NCI-H446 treated with DMSO at 0.1 percent for 48 hours (cell line): ENCODE measurements at places on chromosomes 16 and 17.
A peak's percentile ranks its signal among the peaks of the same experiment; 100 is the strongest.

DNA sequence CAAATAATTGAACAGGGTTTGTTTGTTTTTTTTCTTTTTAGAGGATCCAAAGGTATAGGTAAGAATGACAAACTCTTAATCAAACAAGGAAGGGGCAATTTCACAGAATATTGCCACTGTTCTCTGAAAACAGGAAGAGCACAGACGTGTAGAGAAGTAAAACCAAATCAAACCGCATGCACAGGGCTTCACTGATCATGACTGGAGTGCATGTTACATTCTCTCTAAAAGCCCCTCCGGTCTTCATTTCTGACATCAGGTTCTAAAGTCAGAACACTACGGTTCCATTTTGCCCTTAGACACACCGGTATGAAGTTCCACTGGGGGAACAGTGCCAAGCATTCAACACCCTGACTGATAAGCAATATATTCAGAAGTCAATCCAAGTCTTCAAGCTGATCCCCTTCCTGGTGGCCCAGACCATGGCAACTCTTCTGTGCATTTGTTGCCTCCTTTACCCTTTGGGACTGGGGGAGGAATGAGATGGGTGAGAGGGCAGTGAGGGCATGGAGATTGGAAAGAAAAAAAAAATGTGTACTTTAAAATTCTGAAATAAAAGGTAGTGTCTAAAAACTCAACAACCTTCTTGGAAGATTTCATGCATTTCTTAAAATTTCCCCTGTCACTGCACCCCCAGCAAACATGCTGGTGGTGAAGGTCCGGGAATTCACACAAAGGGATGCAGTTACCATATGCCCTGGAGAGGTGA is 1.4 kb downstream of the MMD start:
- DNase-seq, result no peak

- DNase-seq, result no peak
Observed at GRCh38 chr17:44887971-44888954, 11.0 kb downstream of the EFTUD2 start.

DNA sequence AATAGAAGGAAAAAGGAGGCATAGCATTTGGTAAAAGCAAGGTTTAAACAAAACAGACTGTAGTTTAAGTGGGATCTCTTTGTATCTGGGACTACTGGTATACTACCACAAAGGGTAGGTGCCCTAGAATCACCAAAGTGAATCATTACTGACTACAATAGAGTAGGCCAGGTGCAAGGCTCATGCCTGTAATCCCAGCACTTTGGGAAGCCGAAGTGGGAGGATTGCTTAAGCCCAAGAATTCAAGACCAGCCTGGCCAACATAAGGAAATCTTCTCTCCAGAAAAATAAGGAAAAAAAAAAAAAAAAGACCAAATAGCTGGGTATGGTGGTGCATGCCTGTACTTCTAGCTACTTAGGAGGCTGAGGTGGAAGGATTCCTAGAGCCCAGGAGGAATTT is 60.8 kb upstream of the CORO6 start:
- no peak for DNase-seq

DNA sequence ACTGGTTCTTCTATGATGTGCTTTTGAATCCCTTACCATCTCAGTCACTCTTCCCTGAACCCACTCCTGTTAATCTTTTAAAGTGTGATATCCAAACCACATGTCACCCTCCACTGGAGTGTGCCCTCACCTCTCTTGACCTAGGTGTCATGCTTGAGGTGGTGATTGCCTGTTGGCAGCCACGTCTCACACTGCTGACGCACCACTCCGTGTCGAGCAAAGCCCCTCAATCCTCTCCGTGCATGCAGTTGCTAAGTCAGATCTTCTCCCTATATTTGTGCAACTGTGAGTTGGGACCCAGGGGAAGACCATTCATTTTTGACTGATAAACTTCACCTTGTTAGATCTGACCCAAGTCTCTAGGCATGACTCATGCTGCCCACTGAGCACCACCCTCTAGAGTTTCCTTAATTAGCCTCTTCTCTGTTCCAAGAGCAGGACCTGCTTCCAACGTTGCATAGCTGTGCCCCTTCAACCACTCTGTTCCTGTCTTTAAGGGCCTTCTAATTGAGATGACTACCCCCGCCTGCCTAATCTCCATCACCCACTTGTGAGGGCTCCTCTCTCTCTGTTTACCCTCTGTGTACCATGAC is 2.7 kb downstream of the MYH13 start:
- DNase-seq, result no peak

- peak; percentile 19 for DNase-seq
Observed at GRCh38 chr16:27169511-27170071, 33.7 kb upstream of the KDM8 start.

- no peak for DNase-seq
Observed at GRCh38 chr16:84068041-84068440, 25.4 kb upstream of the SLC38A8 start.

GRCh38 chr17:44362459-44362948 is 1.1 kb downstream of the FAM171A2 start:
- DNase-seq, result no peak

DNA sequence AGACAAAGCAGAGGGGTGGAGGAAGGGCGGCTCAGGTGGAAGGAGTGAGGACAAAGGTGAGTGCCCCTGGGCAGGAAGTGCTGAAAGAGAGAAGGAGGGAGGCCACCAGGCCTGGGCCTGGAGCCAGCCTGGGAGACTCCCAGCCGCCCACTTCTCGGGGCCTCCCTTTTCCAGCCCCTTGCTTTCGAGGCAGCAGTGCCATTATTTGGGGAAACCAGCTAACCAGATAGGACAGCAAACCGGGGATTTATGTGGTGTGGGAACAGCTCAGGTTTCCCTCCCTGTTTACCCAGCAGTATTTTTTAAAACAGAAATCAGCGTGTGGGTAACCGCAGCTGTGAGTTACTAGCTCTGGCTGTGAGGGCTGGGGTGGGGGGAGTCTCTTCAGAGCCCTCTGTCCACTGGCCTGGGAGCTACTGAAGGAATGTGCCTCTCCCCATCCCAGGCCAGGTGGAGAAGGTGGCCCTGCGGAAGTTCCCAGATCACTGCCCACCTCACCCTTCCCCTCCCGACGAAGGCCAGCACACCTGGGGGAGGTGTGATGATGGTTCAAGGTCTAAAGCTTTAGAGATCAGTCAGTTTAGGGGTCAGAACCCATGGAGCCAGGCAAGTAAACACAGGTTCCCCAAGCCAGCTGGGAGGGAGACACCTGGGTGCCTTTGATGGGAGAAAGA is 8.4 kb upstream of the MEOX1 start:
- DNase-seq, result no peak

- DNase-seq, result no peak
Observed at GRCh38 chr17:72976971-72977770, 115.3 kb downstream of the SLC39A11 start.

- no peak for DNase-seq
Observed at GRCh38 chr17:79628861-79629547, 18.2 kb upstream of the RBFOX3 start.

DNA sequence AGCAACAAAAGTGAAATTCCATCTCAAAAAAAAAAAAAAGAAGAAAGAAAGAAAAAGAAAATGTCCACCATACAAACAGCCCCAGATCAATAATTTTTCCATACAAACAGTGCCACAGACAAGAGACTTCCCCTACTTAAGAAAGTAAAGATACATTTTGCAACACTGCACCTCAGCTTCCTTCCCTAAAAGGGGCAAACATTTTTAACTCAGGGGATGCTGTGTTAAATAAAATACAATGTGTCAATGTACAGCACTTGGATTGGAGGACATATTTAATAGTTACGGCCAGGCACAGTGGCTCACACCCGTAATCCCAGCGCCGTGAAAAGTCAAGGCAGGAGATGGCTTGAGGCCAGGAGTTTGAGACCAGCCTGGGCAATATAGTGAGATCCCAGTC is 22.3 kb downstream of the MYH11 start:
- DNase-seq, result no peak

GRCh38 chr17:17424552-17424951 is 52.2 kb upstream of the MED9 start:
- DNase-seq, result no peak

- no peak for DNase-seq
Observed at GRCh38 chr17:8190506-8190905, 526 bp upstream of the BORCS6 start.

DNA sequence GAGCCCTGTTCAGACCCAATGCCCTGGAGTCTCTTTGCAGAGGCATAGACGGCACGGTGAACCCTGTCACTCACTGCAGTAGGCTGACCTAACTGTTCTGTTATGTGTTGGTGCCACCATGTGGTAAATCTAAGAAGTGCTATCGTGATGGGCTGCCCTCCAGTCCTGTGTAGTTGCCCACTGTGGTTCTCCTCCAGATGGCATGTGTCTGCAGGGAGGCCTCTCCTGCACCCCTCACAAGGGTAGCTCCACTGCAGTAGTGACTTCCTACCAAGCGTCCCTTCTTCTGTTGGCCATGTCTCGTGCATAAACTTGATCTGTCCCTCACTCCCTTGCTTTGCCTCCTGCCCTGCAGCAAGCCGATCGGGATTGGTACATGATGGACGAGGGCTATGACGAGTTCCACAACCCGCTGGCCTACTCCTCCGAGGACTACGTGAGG is 5.8 kb downstream of the DHX38 start:
- peak; percentile 1 for DNase-seq

DNA sequence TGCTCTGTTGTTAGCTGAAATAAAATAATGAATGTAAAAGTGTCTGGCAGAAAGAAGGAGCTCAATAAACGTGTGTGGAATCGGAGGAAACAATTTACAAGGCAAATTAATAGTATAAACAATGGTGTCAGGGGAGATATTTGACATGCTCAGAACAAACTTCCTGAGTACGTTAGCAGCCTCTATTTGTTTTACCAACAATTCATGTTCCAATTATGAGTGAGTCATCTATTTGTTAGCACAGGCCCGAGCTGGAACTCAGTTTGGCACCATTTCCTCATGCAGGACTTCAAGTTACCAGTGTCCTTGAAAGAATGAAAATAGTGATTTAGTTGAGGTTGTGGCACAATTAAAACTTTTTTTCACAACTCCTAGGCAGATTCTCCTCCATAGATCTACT is 9.1 kb downstream of the ASIC2 start:
- DNase-seq, result no peak

DNA sequence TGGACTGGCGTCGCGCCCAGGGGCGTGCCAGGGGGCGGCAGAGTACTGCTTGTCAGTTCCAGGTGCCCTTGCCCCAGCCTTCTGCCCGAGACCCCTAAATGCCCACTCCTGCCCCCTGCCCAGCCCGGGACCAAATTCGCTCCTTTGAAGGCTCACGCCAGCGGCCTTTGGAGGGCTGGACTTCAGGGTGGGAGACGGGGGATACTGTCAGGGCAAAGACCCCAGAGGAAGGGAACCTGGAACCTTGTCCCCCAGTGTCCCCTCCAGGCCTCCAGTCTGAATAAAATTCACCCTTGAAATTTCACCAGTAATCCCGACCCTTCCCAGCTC is 737 bp downstream of the OTOP3 start:
- no peak for DNase-seq

GRCh38 chr16:9908613-9909012 is 273.6 kb downstream of the GRIN2A start:
- DNase-seq, result no peak

- DNase-seq, result no peak
Observed at GRCh38 chr16:66904846-66905632, 13.6 kb downstream of the CDH16 start.

DNA sequence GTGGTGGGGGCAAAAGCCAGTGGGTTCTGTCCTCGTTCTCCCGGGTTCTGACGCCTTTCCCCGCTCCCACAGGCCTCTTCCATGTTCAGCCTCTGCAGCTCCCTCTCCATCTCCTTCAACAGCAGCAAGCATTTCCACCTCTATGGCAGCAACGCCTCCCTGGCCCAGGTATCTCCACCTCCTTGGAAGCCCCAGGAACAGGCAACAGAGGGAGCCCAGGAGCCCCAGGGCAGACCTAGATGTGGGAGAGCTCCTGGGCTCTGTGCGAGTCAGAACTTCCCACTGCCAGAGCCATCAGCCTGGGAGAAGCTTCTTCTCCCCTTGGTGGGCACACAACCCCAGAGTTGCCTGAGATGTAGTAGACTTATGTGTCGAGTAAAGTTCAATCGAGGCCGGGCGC is 7.8 kb downstream of the ZNF768 start:
- DNase-seq, result no peak

DNA sequence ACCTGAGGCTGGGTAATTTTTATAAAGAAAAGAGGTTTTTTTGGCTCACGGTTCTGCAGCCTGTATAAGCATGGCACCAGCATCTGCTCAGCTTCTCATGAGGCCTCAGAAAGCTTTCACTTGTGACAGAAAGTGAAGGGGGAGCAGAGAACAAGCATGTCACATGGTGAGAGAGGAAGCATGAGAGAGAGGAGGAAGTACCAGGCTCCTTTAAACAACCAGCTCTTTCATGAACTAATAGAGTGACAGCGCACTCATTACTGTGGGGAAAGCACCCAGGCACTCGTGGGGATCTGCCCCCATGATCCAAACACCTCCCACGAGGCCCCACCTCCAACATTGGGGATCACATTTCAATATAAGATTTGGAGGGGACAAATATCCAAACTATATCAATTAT is 86.8 kb downstream of the USP32 start:
- DNase-seq, result no peak

GRCh38 chr17:78176548-78177025 is 8.2 kb downstream of the SYNGR2 start:
- no peak for DNase-seq

GRCh38 chr17:43170140-43170765 is 761 bp upstream of the NBR1 start:
- DNase-seq, result peak; percentile 93

DNA sequence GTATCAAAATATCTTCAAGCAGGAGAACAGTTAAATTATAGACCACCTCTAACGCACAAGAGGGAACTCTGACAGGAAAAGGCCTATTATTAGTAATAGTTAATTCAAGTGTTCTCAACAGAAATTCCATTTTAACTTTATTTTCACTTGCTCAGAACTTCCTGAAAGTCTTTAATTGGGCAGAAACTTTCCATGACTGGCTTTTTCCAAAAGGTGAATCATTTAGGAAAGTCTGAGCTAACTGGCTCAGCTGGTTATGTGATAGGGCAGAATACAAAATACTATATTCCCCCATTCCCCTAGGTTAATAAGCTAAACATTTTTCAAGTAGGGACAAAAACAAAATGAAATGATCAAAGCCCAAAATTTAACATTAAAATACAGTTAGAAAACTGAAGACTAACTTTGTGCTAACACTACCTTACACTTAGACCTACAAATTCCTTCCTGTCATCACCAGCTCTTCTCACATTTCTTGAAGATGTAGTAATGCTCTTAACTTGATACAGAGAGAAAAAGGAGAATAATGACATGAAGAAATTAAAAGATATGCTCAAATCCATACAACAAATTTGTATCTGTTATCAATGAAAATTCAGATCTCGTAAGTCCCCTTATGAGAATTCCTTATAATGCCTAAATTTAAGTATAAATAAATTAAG is 31.0 kb downstream of the CFDP1 start:
- no peak for DNase-seq

GRCh38 chr16:53449816-53450517 is 15.7 kb downstream of the RBL2 start:
- no peak for DNase-seq

DNA sequence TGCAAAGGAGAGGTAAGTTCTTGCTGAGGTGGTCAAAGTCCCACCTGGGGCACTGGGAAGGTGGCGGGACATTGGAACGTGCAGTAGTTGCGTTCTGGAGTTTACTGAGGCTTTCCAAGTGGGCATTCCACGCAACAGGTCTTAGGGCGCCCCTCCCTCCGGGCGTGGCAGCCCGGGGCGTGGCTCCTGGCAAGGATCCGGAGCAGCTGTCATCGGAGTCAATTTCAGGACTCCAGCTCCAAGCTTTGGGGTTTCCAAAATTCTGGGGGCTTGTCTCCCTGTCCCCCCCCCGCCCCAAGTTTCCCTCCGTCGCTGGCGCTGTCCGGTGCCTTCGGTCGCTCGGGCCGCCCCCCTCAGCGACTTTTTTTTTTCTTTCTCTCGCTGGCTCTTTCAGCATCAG is 43.1 kb upstream of the AMZ2 start:
- DNase-seq, result no peak
